Sigmoid colon (tissue), 7 donors: ENCODE measurements at places on chromosomes 2 and 18. TPM values are rescaled to one million over a fixed set of nuclear protein-coding genes. Genes with fewer than 3 reads are reported as not detected.

The SKOR2 gene
- total RNA-seq: not detected

The ST8SIA3 gene
- total RNA-seq: 0.71 TPM

The SLC30A3 gene
- total RNA-seq: 1.1 TPM

The IL1B gene
- total RNA-seq: 0.66 TPM

The CPLX4 gene
- total RNA-seq: not detected

GRCh38 chr18:8982416-8983183 is 119.9 kb upstream of the NDUFV2 start:
- no peak for DNase-seq

DNA sequence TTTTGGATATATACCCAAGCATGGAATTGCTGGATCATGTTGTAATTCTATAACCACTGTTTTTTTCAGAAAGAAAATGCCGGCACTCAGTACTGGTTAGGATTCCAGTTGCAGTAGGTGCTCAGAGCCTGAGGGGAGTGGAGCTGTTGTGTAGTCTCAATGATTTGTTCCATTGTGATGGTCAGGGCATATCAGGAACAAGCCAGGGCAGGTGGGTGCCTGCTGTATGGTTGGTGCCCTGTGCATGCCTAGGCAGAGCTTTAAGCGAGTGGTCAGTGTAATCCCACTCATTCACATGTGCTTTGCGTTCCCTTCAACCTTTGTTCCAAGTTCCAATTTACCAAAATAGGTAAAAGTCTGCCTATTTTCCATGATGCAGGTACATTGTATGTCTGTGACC is 100.9 kb downstream of the FHOD3 start:
- no peak for DNase-seq

DNA sequence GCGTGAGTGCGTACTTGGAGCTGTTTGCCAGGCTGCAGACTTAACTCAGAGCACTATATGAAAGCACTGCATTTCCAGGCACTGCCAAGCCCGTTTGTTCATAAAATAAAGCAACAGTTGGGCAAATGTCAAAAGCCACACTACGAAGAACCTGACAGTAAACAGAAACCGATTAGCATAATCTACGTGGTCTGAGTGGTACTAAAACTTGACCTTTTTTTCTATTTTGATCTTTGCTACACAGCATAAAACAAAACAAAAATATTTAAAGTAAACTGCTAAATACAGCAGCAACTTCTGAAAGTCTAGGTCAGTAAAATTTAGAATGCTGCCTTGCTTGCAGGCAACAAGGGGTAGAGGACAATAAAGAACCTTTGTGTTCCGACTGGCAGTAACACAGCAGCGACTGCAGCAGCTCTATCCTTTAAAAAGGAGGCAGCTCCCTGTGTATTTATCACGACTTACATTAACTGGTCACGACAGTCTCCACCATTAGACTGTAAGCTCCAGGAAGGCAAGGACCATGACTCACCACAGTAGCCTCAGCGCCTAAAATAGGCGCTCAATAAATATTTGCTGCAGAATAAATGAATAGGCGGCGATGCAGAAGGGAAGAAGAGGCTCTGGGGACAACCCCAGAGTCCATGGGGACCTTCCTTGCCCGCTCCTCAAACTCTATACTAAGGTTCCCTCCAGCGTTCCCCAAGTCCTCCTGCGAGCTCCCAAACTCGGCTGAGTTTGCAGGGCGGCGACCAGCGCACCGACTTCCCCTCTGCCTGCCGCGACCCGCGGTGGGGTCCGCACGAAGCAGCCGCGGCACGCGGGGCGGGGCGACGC is 902 bp downstream of the SS18 start:
- DNase-seq: no peak

DNA sequence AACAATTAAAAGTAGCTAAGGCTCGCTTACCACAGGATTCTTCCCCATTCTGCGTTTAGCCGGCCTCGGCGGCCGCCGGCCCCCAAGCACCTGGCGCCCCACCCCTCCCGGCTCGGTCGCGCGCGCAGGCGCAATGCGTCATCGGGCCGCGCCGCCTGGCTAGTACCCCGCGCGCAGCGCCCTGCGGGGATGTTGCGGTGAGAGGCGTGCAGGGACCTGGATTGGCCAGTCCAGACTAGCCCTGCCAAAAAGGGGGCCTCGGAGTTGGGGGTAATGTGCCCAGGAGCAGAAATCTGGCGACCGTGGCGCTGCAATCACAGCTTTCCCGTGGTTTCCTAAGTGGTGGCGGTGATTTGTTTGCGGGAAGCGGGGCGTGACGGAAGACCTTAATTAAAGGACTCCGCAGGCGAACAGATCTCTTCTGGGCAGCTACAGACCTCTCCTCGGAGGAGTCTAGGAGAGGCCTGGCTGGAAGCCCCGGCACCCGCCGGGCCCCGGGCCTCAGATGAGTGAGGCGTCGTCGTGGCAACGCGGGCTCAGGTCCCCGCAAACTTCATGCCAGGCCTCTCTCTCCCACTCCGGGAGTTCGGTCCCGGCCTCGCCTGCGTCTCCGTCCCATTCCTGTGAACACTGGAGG is 606 bp downstream of the TMEM237 start:
- DNase-seq: peak; percentile 89

GRCh38 chr2:60095202-60095815 is 458.1 kb downstream of the BCL11A start:
- no peak for DNase-seq
